Dermis blood vessel endothelial cell (primary cell): ENCODE measurements at places on chromosomes 12 and 14.

GRCh38 chr14:25394791-25395391 lies 344.9 kb upstream of the STXBP6 start:
- DNase-seq, result peak; percentile 43

- DNase-seq, result no peak
Observed at GRCh38 chr14:57212919-57213318, 55.8 kb downstream of the EXOC5 start.

DNA sequence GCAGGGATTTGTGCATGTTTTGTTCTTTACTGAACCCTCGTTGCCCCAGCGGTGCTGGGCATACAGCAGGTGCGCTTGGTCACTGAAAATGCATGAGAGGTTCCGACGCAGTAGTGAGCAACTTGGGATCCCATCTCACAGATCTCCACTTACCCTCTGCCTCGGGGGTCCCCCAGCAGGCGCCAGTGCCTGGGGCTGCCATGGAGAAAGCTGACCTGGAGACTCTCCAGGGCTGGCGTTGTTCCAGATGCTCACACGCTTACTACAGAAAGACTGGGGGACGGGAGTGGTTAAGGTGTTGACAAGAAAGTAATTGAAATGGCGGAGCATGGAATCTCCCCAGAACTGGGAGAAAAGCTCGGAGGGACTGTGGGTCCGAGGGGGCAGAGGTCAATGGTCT lies 14.2 kb downstream of the GLT1D1 start:
- DNase-seq, result no peak

DNA sequence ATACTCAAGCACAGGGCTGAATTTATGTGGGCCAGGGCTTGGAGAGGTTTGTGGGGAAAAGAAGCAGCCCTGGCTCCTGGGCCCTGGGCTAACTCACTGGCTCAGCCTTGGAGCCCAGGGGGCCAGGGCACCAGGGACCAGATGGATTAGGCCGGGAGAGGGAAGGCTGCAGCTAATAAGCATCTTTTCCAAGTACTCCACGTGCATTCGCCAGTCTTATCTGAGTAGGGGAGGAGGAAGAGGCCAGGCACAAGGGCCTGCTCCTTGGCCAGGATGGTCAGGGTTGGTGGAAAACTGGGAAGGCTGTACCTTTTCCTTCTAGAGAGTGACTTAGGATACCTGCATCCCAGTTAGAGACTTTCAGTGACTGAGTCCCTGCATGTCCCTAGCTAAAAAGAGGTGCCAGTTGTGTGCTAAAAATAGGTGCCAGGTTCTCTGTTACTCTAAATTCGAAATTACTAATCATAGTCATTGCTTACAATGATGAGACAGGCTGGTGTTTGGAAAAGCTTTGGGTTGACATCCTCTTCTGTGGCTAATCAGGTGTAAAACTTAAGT lies 1.3 kb downstream of the GLRX5 start:
- DNase-seq, result no peak

GRCh38 chr12:70469221-70469820 lies 103.2 kb downstream of the KCNMB4 start:
- no peak for DNase-seq

GRCh38 chr14:95476747-95477146 lies 39.7 kb downstream of the SYNE3 start:
- no peak for DNase-seq

- DNase-seq, result peak; percentile 4
Observed at GRCh38 chr14:33686218-33686617, 264.7 kb downstream of the EGLN3 start.
